Left lung (tissue), 14 donors: ENCODE measurements at places on chromosomes 2 and 18.

DNA sequence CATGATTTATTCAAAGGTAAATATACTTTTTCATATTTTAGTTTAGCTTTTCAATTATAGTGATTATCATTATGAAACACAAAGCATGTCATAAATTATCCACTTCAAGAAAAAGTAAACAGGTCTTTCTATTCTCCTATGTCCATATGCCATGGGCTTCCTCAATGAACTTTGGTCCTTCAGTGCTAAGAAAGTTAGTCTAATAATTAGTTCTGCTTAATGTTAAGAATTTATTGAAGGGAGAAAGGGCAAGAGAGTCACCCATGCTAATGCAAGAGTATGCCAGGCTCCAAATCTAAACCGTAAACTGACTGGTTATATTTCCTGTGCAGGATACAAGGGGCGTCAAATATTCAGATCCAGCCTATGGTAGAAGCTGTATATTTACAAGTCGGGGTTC is 96.2 kb downstream of the GORASP2 start:
- no peak for DNase-seq

DNA sequence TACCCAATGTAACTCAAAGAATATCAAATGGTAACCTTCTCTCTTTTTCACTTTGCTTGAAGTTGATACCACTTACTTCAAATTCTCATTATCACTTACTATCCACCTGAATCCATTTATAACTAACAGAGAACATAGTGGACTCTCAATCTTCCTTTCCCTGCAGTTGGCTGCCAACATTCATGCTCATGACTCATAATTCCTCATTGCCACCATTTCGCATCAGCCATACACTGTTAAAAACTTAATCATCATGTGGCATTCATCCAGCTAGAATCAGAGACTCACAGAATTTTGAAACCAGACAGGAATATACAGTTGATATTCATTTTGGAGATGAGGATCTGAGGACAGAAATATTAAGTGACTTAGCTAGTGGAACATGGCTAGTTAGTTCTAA is 56.8 kb downstream of the SLC4A10 start:
- DNase-seq: no peak

DNA sequence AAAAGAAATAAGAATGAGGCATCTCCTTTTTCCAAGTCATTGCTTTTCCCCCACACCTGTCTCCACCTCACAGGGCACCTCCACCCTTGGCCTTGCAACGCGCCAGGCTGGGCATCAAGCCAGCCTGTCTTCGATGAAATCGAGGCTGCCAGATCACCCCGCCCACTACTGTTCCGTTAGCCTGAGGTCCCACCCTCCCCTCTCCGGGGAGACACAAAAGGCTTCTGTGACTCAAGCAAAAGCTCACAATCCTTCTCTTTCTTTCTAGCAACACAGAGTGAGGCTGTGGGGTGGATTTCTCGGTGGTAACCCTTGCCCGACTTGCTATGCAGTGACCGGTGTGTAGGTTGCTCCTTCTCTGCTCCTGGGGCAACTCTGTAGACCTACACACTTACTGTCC is 9.9 kb downstream of the TNP1 start:
- DNase-seq: no peak

DNA sequence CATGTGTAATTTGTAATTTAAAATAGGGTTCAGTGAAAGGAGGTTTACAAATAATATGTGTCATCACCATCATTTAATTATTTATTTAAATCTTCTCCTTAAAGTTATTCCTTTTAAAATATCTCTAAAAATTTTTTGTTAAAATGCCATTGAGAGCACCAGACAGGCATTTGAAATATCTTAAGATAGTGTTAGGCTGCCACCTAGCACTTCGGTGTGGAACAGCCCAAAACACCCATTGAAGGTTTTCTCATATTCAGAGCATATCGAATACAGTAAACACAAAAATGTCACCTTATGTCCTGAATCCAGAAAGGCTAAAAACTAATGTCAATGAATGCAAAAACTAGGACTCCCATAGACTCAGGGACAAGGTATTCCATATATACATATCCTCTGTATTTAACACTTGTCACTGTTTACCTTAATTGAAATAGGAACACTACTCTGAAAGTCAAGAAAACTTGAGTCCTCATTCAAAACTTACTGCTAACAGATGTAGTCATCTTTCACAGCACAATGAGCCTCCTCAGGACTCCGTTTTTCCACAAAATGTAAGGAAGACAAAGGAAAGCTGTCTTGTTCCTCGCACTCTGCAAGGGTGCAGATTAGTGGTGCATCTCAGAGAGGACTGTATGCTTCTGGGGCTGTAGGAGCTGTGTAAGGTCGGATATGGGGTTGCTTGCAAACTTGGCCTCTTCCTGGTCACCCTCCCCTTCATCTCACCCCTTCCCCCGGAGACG is 329.5 kb downstream of the PAX3 start:
- no peak for DNase-seq

DNA sequence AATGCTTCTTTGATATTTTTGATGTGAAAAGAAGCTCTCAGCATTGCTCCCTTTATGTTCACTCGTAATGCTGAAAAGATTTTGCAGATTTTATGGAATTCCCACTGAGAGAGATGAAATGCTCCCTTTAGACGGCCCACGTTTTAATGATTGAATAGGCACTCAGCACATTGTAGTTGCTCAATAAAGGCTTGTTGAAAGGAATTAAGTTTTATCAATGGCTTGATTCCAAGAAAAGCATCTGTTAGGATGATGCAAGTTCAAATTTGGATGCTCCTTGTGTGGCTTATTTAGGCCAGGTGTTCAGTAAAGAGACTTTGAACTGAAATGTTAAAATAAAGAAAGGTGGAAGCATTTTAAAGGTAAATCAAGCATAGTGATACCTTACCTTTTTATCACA is 725.1 kb downstream of the EPHA4 start:
- DNase-seq: no peak

DNA sequence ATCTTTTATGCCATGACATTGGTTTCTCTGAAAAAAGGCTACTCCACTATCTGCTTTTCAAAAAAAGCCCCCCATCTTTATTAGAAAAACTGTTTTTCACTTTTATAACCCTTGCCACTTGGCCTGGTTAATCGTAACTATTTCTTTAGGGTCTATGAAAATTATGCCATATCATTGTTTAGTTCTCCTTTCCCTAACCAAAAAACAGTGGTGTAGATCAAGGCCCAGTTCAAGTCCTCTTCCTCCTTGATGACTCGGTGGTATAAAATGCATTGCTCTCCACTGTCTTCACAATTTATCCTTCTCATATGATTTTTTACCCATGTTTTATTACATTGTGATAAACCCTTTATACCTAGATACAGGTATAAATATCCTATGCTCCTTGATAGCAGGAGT is 205.5 kb downstream of the ZNF521 start:
- no peak for DNase-seq

GRCh38 chr18:51195086-51195450 is 2.4 kb downstream of the MEX3C start:
- no peak for DNase-seq

DNA sequence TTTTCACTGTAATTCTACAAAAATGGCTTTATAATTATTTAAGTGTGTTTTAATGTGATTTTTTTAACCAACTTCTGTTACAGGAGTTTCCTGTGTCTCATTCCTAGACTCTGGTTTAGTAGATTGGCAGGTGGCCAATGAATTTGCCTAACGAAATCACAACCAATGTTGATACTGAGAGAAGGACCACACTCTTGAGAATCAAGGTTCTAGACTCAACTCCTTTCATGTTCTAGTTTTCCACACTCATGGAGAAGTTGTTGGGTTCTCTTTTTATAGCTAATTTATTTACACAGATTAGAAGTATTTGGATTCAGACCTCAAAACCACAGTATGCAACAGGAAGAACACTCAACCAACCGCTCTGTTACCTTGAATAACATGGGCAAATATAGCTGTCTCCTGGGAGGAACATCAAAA is 22.6 kb upstream of the USP34 start:
- no peak for DNase-seq
